ENCODE measurements at places on chromosomes 13 and 19.
A peak's percentile ranks its signal among the peaks of the same experiment; 100 is the strongest.

DNA sequence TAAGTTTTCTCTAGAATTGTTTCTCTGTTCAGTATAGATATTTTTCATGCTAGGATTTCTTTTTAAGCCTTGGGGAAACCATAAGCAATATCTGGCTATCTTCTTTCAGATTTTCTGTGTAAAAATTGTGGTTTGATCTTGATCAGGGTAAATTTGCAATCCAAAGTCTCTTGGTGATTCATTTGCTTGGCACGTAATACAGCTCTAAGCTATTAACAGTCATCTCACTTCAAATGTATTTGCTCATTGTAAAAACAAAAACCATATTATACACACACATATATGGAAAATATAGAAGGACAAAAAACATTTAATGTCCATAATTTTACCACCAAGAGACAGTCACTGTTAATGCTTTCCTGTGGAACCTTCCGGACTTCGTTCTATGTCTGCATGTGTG is 191.0 kb downstream of the SHISA2 start:
- no peak for DNase-seq

GRCh38 chr13:44110091-44110621 is 230.5 kb downstream of the LACC1 start:
- DNase-seq, result no peak

GRCh38 chr13:101572456-101572855 is 120.0 kb downstream of the ITGBL1 start:
- no peak for DNase-seq

DNA sequence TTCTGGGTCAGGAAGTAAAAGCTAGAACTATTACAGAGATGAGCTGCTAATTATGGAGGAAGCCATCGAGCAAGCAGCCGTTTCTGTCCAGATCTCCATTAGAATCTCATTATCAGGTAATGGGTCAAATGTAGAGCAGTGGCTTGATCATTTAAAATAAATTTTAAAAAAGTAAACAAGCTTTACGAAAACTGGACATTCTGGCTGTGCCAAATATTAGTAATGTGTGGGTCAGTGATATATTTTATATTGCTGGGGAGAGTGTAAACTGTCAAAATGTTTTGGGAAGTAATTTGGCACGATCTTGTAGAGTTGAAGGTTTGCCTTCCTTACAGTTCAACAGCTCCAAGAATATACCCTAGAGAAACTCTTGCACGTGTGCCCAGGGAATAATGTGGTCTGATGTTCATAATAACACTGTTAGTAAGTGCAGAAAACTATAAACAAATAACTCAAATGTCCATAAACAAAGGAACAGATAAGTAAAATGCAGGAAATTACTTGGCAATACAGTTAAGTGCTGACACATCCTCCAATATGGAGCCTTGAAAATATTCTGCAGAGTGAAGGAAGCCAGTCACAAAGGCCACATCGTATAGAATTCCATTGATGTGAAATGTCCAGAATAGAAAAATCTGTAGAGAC is 127.2 kb upstream of the UBL3 start:
- no peak for DNase-seq

DNA sequence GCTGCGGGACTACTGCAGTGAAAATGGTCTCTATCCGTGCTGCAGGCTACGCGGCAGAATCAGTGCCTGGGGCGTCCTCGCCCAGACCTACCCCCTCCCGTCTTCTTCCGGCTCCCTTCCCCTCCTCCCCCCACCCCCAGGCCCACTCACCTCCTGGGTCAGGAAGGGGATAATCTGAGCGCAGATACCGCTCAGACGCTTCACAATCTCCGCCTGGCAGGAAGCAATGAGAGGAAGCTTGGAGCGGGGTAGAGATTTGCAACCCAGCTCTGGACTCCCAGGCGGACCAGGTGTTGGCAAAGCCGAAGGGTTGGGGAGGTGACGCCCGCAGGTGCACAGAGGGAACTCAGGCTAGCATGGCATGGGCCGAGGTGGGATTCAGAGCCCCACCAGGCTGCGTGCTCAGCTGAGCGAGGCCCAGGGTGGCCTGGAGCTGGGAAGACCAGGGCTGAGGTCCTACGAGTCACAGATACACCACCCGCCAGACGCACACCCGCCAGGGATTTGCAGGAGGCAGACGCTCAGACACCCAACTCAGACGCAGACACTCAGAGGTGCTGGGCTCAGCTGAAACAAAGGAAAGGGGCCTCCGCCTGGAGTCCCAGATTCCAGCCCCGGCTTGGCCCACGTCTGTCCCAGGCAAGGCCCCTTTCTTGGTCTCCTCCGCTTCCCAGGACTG is 4.1 kb downstream of the TLE2 start:
- DNase-seq, result no peak

DNA sequence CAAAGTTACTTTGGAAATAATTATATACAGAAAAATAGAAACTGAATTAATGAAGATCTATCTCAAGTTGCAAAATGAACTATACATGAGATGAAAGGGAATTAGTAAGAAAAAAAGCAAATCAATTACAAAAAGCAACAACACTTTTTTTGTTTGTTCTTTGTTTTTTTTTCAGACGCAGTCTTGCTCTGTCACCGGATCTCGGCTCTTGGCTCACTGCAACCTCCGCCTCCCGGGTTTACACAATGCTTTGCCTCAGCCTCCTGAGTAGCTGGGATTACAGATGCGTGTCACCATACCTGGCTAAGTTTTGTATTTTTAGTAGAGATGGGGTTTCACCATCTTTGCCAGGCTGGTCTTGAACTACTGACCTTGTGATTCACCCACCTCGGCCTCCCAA is 2.2 kb downstream of the ZNF415 start:
- no peak for DNase-seq

DNA sequence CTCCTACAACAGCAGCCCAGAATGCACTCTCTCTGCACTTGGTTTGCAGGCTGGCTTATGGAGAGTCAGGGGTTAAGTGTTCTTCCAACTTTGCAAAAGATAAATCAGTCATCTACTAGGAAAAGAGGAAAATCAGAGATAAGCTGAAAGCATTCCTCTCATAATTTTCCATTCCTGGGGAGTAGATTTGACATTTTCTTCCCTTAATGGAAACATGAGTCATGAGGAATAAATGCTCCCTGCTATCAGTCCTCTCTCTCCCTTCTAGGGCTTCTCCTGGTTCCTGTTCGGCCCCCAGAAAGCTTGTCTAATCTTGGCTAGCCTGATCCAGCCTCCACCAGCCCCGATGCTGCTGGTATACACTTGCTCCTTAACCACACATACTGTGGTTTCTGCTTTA is 28.4 kb upstream of the ENOX1 start:
- DNase-seq, result no peak

DNA sequence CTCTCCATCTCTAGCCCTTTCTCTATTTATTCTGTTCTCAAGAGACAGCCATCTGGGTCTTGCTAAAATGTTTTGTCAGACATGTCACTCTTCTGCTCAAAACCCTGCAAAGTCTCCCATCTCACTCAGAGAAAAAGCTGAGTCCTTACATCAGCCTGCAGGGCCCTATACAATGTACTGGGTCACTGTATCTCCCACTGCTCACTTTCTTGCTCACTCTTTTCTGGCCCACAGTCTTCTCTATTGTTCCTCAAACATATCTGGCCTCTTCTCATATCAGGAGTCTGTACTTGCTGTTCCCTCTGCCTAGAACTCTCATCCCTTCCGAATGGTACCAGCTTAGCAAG is 189.2 kb downstream of the ENOX1 start:
- DNase-seq, result no peak

DNA sequence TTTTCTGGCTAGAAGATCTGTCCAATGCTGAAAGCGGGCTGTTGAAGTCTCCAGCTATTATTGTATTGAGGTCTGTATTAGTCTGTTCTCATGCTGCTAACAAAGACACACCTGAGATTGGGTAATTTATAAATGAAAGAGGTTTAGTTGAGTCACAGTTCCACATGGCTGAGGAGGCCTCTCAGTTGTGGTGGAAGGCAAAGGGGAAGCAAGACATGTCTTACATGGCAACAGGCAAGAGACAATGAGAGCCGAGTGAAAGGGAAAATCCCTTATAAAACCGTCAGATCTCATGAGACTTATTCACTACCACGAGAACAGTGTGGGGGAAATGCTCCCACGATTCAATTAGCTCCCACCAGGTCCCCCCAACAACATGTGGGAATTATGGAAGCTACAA is 980.4 kb downstream of the SLITRK5 start:
- DNase-seq, result no peak

- peak; percentile 4 for DNase-seq
Observed at GRCh38 chr13:107211073-107211472, 643.1 kb upstream of the ARGLU1 start.

GRCh38 chr13:23626700-23627099 is 56.5 kb downstream of the TNFRSF19 start:
- DNase-seq, result no peak

DNA sequence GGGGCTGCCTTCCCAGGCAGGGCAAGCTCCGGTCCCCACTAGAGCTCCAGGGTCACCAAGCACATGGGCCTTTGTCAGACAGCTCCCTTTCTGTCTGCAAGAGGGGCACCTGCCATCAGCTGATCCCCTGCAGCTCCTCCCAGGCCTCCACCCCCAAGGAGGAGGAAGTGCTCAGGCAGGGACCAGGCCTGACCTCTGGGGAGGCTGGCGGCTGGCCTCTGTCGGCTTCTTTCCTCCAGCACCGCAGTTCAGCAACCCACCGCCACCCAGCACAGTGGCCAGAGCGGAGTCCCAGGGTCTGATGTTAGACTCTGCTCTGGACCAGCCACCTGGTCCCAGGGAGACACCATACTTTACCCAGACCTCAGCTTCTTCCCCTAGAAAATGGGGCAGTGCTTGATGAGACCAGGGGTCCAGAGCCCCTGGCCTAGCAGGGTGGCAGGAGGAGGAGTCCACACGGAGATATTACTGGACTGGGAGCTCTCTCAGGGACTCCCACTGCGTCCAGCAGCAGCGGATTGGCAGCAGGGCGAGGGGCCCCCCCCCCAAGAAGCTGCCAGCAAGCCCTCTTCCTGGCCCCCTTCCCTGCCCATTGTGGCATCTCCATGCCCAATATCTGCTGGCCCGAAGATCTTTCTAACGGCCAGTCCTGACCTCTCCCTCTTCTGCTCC is 24.1 kb downstream of the NKPD1 start:
- no peak for DNase-seq

- DNase-seq, result no peak
Observed at GRCh38 chr13:23871616-23872220, 17.5 kb downstream of the MIPEP start.

GRCh38 chr13:20714563-20715329 is 11.2 kb downstream of the IL17D start:
- DNase-seq, result no peak

DNA sequence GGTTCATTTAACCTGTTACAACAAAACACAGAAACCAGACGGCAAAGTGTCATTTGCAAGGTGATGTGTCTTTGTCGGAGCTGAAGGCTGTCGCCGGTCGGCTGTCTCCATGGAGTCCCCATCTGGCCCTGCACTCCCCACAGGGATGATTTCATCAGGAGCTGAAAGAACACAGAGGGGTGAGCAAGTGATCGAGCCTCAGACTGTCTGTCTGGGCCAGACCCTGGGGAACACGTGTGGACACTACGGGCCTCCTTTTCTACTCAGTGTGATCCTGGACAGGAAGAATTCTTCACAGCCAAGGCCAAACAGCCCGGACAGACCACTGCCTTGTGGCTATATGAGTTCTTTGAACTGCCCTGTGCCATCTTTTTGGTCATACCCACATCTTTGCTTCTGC is 85.1 kb downstream of the RNASEH2B start:
- DNase-seq, result no peak

DNA sequence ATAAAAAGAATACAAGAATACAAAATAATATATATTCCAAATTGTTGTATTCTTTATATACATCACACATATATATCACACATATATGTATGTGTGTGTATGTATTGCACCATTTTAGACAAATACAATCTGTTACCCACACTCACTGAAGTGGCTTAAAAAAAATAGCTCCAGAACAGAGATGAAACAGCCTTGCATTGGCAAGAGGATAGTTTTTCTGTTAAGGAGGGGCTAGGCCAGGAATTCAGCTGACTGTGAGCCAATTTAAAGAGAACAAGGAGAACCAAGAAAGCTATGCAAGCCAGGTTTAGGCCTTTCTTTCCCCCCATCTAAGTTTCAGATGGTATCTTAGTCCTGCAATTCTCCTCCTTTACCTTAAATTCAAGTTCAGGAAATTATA is 257.5 kb downstream of the MZT1 start:
- DNase-seq, result no peak

- peak; percentile 50 for DNase-seq
Observed at GRCh38 chr19:41934849-41935374, 6.7 kb upstream of the ERFL start.

DNA sequence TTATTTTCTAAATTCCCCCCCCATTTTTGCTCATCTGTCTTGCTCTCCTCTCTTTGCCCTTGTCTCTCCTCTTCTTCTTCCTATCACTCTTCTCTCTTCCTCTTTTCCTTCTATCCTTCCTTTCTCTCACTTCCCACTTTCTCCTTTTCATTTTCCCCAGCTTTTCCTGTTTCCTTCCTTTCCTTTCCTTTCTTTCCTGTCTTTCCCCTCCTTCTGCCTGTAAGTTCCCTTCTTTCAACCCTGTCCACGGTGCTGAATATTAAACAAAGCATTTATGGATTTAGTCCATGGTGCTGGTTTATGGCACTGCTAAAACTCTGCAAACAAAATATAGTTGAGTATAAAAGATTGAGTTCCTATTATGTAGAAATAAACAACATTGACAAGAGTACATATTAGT is 27.6 kb downstream of the SCEL start:
- no peak for DNase-seq

GRCh38 chr19:13764101-13764807 is at the start of gene MRI1:
TSS of gene MRI1 (plus strand) at chr19:13764522. CDS start at chr19:13764589, 67 bp downstream.
- DNase-seq, result peak; percentile 52

GRCh38 chr13:105276571-105276970 is 1258.9 kb downstream of the EFNB2 start:
- DNase-seq, result no peak

DNA sequence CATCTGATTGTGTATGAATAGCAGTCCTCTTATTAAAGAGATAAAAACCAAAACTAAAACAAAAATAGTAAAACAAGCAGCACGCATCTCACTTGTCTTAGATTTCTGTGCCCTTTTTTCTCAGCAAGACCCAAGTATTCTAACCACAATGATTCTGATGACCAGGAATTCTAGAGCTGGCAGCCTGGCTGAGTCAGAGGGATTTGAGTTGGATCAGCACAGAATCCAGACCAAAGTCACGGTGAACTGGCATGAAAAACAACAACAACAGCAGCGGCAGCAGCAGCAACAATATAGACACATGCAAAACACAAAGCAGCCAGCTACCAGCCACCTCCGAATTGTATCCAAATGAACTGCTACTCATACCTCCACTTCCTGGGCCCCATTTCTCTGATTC is 360.5 kb downstream of the KCNRG start:
- no peak for DNase-seq

DNA sequence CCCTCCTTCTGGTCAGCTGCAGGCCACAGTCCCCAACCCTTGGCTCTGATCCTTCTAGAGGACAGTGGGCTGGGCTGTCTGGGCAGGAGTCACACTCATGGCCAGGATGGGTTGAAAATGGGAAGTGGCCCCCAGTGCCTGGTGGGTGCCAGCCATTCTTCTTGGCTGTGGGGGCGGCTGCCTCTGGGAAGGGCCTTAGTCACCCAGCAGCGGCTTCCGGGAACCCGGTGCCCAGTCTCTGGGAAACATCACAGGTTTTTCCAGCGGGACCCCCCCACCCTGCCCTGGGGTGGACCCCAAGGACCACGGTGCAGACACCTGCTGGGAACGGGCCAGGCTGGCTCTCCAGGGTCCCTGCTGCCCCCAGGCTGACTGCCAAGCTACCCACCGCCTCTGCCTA is 27.3 kb upstream of the SLC7A10 start:
- DNase-seq, result no peak

GRCh38 chr13:74910415-74910814 is 571.6 kb downstream of the TBC1D4 start:
- no peak for DNase-seq

- DNase-seq, result no peak
Observed at GRCh38 chr19:29677001-29677817, 11.9 kb downstream of the PLEKHF1 start.

Data from stimulated activated CD4-positive, alpha-beta T cell treated with anti-CD3 and anti-CD28 coated beads, Interleukin-1b, Interleukin-23, amount 100 ng/mL, for 1 hour (primary cell).